ENCODE measurements at places on chromosomes 4 and X.

DNA sequence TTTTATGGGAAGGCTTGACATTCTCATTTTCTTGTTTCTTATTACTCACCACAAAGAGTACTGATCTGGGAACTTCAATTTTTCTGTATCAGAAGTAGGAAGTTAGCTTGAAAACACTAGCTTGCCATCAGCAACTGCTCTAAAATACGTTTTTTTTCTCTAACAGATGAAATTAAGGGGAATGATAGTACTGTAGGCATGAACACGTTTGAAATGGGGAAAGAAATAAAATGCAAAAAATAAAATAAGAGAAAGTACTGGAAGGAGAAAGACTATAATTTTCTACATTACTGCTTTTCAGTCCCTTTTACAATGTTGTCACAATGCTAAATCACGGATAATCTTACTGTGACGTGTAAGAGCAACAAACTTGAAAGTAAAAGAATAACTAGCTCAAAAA is 1.5 kb downstream of the RADX start:
- DNase-seq, result no peak

- no peak for DNase-seq
Observed at GRCh38 chr4:71110499-71110898, 117.0 kb downstream of the DCK start.

DNA sequence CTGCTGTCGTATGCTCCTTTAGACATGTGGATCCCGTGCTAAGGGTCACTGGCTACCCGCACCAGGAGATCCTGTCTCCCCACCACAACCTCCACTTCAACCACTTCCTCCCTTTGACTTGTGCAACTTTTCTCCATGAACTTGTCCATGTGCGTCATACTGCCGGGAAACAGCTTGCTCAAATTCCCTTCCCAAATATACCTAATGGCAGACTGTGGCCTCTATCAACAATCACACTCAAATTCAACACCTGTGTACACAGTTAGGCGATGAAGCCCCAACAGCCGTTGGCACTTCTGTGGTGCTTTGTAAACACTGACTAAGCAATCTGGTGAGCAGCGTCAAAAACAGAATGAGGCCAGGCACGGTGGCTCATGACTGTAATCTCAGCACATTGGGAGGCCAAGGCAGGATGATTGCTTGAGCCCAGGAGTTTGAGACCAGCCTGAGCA is 49.5 kb downstream of the CD99L2 start:
- no peak for DNase-seq

GRCh38 chr4:77167173-77167572 is 10.2 kb downstream of the CCNG2 start:
- DNase-seq, result no peak

DNA sequence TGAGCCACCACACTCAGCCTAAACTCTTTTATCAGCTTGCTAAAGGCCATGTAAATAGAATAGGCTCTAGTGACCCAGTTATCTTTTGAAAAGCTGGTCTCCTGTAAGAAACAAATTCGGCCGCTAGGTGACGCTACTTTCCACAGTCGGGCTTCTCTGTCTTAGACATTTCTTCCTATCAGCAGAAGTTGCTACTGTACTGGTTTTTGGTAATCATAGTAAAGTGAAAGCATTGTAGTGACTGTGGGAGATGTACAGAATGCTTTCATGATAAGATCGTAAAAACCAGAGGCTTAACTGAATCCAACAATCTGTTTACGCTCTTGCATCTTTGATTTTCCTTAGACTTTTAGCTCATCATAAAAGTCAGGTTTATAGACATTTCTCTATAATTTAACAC is 82.6 kb downstream of the GK start:
- DNase-seq, result peak; percentile 37

DNA sequence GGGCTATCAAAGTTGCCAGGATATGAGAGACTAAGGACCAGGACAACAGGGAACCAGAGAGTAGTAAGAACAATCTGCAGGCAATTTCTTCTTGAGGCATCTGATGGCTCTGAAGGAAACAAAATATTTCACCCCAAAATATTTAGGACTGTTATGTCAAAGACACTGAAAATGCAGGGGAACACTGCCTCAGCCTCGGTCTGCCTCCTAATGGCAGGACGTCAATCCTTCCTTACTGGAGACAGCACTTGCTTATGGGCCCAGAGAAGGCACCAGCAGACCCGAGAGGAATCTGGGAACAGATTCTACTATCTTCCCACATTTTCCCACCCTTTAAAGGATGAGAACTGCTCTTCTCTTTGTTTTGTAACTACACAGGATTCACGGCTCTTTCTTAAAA is 23.3 kb downstream of the RNF150 start:
- no peak for DNase-seq

GRCh38 chrX:14039344-14039743 is 9.7 kb upstream of the GEMIN8 start:
- peak; percentile 60 for DNase-seq

GRCh38 chrX:115362334-115363095 is 73.0 kb downstream of the LUZP4 start:
- DNase-seq, result no peak

DNA sequence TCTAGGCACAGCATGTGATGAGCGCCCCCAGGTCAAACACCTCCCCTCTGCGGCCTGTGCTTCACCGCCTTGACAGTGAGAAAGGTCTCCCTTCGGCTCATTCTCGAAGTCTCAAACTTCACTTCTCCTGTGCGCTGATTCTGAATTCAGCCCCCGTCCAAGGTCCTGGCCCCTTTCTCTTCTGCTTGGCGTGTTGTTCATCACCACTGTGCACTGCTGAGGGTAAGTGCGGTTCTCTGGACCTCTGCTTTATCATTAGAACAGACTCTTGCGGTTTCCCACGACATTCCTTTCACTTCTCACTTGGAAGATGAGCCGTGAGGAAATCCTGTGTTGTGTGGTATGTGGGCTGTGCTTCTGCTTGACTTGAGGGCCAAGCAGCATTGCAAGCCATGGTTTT is 11.9 kb downstream of the HTT-AS start:
- no peak for DNase-seq

- DNase-seq, result no peak
Observed at GRCh38 chr4:113013751-113014150, 35.7 kb upstream of the ANK2 start.

GRCh38 chrX:70234355-70234754 is at the start of gene AWAT1:
TSS of gene AWAT1 (plus strand) at chrX:70234655. CDS start at chrX:70234696, 41 bp downstream.
- DNase-seq, result no peak

DNA sequence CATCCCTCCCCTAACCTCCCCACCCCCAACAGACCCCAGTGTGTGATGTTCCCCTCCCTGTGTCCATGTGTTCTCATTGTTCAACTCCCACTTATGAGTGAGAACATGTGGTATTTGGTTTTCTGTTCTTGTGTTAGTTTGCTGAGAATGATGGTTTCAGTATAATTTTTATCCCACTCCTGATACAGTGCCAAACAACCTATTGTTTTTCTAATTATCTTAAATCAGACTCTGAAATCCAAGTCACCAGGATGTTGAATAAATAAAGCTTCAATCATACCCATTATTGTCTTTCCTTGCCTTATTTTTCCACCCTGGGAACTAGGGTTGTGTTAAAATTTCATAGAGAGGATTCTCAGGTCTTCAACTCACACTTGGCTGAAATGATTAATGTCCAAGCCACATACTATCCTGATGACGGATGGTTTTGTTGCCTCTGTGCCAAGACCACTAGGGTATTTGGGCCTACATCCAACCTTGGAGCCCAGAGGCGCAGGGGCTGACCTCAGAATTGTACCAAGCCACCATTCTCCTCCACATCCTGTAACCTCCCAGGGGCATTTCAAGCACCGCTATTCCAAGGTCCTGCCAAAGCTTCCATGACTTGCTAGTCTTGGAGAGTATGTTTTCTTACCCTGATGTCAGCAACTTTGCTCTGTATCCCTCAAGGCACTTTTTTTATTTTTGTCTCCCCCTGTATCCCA is 332.4 kb downstream of the ARHGAP24 start:
- no peak for DNase-seq

- peak; percentile 45 for DNase-seq
Observed at GRCh38 chr4:42643685-42644084, 13.2 kb downstream of the ATP8A1 start.

DNA sequence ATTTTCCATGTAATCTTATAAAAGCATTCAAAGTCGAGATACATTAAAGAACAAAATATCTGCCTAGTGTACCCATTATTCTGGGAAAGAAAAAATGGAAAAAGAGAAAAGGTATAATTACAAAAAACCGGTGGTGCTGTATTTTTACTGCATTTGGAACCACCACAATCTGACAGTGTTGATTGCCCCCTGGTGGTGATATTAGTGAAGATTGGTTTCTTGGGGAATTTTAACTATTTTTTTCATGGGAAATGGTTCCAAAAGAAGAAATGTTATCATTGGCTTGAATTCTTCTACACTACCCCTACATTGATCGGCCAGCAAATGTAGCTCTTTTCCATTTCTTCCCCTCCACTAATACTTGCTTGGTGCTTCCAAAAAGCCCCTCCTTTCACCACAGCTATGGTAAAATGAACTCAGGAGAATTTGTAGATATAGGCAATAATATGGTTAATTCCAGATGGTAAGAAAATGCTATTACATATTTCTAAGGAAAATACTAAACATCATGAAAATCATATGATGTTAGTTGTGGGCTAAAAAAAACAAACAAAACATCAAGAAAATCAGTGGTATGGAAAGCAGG is 50.0 kb downstream of the COX18 start:
- DNase-seq, result no peak

GRCh38 chrX:12843668-12844279 is 23.1 kb upstream of the TLR7 start:
- DNase-seq, result no peak

- no peak for DNase-seq
Observed at GRCh38 chrX:49059201-49059600, 402 bp downstream of the CCDC120 start.

- no peak for DNase-seq
Observed at GRCh38 chrX:129945131-129945530, 37.3 kb upstream of the BCORL1 start.

- DNase-seq, result peak; percentile 74
Observed at GRCh38 chr4:139099366-139099982, 77.5 kb downstream of the ELF2 start.

DNA sequence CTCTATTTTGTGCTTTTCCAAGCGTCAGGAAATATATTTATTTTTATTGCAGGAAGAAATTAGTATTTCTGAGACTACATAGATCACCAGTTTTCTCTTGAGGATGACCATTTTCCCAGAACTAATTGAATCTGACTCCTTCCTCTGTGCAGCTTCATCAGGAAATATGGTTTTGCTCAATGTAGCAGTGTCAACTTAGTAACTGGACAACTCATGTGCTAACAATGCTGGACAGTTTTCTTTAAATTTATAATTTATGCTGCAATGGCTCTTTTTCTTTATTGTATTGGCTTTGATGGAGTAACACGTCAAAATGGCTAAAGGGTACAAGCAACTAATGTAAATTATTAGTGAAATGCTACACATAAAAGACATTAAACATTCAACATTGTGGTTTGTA is 531.5 kb downstream of the ANKRD50 start:
- DNase-seq, result no peak

DNA sequence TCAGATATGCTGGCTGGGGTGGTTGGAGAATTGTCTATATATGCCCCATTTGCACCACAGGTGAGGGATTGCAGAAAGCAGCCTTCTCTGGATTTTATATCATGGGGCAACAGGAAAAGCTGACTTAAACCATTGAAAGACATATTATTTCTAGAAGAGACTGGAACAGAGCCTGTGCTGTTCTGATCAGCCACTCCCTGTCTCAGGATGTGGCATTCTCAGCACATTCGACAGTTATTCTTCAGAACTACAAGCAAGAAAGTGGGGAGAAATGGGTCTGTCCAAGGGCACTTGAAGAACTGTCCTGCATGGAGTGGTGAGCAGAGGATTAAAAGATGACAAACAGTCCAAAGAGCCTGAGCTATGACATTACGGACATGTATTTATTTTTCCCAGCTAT is 67.8 kb upstream of the EPHA5 start:
- DNase-seq, result no peak

DNA sequence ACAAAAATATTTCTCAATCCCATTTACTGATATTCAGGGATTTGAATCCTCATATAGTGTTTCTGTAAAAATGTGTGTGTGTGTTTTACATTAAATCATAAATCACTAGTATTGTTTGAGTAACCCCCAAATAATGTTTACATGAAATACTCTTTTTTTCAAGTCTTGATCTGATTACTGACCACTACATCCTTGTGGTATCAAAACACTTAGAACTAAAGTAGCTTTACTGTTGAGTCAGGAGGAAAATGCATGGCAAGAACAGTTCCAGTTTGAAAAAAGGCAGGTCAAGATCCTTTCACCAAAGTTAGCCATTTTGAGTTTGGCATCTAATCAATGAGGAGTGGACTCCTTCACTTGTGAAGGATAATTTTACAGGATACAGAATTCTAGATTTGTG is 3.6 kb upstream of the WDR19 start:
- no peak for DNase-seq

DNA sequence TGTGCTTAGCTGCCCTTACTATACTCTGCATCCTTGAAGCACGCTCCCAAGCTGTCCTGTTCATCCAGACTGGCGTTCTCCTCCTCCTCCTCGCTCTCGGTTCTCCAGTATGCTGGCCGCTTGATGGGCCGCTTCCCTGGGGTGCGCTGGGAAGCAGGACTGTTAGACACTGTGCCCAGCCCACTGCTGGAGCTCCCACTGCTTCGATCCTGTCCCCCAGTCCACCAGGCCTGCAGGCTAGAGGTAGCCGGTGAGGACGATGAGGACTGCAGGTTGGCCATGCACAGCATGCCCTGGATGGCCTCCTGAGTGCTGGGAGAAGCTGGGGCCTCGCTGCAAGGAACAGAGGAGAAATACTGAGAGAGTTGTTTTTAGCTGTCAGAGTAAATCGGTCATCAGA is 59.4 kb downstream of the PHF8 start:
- no peak for DNase-seq

DNA sequence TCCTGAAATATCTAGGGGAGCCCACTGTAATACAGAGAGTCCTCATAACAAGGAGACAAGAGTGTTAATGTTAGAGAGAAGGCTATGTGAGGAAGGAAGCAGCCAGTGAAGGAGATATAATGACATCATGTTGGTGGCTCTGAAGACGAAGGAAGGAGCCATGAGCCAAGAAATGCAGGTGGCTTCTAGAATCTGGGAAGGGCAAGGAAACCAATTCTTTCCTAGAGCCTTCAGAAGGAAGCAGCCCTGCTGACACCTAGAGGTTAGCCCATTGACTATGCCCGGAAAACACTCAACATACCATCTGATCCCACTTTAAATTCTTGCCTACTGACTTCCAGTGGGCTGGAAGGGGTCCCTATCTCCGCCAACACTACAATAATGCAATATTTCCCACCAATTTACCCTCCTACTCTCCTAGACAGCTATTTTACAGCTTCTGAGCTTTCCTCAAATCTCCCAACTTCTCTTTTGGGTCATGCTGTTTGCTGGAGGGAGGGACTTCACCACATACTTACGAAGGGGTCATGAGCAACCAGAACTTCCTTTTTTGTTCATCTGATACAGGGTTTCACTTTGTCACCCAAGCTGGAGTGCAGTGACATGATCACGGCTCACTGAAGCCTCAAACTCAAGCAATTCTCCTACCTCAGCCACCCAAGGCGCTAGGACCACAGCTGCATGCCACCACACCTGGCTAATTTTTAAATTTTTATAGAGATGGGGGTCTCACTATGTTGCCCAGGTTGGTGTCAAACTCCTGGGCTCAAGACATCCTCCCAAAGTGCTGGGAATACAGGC is 25.2 kb upstream of the G3BP2 start:
- peak; percentile 57 for DNase-seq

GRCh38 chr4:43357252-43357974 is 464.9 kb downstream of the GRXCR1 start:
- DNase-seq, result no peak
